Activated T-cell treated with anti-CD3 and anti-CD28 coated beads, Interleukin-2, amount 50 U/mL, for 48 hours (primary cell): ENCODE measurements at places on chromosomes 7 and 10.

- DNase-seq: no peak
Measured at GRCh38 chr10:79007421-79008319, 61.1 kb upstream of the ZMIZ1 start.

DNA sequence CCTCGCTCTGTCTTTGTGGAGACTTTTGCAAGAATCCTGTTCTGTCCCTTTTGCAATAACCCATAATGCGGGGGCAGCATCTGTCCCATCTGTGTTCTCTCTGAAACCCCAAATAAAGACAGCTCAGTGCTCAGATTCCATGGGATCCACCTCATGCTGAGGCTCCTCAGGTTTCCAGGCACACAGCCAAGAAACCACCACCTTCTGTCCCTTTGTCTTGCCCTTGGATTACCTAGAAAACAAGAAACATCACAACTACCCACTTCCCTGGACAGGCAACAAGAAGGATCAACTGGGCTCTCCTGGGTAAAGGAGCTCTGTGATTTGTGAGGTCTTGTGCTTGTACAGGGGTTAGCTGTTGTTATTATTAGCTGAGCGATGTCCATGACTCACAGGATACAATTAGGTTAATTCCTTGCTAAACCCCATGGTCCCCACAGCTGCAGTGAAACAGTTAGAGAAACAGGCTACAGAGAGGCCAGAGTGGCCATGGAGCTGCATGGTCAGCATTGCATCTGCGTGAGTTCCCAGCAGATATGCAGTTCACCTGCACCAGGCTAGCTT is 50.2 kb downstream of the CXCL12 start:
- no peak for DNase-seq

- DNase-seq: no peak
Measured at GRCh38 chr7:159108491-159108890, 36.2 kb downstream of the VIPR2 start.

DNA sequence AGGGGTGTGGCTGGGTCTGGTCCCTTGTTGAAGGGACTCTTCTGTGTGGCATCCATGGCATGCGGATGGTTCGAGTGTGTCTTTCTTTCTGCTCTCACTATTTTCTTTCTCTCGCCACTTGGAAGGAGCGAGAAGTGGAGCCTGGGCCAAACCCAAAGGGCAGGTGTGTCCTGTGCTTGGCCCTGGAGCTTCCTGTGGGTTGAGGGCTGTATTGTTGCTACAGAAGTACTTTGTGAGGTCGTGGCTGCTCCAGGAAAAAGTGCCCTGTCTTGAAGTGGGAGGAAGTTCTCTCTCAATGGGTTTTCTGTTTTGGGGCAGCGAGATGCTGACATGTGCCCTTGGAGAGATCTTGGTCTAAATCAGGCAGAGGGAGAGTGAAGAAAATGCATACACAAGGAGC is 72.0 kb downstream of the DOCK1 start:
- no peak for DNase-seq

GRCh38 chr7:148790131-148790726 is 91.5 kb downstream of the CUL1 start:
- DNase-seq: no peak

GRCh38 chr10:69768386-69768785 is 33.3 kb upstream of the COL13A1 start:
- DNase-seq: no peak

DNA sequence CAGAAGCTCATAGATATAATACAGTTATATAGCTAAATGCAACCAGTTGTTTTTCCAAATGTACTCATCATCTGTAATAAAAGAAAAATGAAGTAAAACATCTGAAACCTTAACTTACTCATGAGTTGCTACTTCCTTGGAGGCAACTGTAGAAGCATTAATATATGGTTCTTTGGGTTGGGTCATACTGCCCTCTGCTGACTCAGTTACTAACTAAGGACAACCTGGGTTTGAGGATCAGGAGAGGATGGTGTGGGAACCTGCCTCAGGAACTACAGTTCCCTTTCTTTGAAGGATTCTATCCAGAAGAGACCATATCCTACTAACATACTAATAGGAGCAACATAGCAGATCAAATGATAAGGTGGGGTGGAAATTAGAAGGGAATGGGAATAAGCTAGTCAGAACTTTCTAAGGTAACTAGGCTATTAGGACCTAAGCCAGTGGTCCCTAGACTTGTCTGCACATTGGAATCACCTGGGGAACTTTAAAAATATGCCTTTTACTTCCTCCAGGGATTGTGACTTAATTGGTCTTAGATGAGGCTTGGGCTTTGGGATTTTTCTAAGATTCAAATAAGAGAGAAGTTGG is 20.7 kb downstream of the COX15 start:
- DNase-seq: no peak

GRCh38 chr10:61869041-61869675 is 32.3 kb upstream of the ARID5B start:
- DNase-seq: no peak

- no peak for DNase-seq
Measured at GRCh38 chr10:91665842-91666241, 33.0 kb upstream of the PPP1R3C start.

DNA sequence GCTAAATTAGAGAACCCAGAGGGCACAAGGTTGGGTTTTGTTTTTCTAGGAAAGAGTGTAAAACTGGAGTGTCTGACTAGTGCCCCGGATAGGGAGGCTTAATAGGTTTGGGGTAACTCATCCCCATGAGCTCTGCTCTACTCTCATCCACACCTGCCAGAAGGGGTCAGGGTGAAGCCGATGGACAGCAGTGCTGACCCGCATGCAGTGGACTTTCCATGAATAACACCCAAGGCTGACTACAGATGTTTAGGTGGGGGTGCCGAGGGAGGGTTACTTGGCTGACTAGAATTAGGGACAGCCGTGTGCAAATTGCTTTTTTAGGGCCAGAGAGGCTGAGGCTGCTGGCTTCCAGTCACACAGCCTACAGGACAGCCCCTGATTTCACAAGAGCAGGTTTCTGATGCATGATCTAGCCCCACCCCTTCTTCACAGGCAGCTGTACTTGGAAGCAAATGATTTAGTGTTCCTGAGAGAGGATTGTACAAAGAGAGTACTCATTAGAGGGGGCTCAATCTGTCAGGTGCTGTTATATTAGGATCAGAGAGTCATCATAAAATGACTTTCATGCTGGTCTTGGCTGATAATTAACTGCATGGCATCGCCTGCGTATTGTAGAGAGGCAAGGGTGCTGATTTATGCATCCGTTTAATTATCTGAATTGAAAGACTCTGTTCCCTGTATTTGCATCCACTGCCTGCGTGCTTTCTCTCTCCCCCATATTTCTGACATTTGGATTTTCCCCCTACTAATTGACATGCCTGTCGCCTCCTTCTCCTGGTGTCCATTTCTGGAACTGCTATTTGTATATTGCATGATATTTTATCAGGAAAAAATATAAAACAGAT is 9.5 kb downstream of the INHBA start:
- DNase-seq: no peak

DNA sequence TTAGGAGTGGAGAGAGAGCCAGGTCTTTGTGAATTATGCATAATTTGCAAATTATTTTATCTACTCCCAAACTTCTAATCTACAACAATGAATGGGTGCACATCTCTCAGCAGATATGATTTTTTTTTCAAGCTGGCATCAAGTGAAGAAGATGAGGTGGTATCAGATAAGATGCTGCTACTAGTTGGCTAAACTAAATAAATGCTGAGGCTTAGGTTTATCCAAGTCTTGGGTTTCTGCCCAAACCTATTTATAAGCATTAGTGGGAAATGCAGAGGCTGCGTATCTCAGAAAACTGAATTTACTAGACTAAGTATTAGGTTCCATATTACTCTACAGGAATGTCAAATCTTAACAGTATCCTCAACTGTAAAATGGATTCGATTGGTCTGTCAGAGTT is 703.0 kb upstream of the CELF2 start:
- DNase-seq: no peak

DNA sequence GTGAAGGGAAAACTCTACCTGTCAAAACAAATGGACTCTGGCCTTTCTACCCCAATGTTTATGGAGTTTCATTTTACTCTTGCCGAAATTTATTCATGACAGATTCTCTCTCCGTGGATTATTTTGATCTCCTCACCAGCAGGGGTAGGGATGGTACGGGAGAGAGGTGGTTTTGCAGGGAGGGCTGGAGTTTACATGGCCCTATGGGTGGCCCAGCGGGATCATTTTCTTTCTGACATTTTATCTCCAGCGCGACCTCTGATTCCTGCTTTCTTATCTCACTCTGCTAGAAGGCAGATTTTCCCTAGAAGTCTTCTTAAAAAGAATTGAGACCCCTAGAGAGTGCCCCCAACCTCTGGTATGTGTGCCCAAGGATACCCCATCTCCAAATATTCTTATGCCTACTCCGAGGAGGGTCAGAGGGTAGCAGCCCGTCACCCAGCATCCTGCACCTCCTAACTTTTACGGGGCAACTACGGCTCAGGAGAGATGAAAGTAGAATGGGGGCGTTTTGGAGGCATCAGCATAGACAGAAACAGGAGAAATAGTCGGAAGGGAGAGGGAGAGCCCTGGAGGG is 10.1 kb upstream of the GATA3 start:
- no peak for DNase-seq

DNA sequence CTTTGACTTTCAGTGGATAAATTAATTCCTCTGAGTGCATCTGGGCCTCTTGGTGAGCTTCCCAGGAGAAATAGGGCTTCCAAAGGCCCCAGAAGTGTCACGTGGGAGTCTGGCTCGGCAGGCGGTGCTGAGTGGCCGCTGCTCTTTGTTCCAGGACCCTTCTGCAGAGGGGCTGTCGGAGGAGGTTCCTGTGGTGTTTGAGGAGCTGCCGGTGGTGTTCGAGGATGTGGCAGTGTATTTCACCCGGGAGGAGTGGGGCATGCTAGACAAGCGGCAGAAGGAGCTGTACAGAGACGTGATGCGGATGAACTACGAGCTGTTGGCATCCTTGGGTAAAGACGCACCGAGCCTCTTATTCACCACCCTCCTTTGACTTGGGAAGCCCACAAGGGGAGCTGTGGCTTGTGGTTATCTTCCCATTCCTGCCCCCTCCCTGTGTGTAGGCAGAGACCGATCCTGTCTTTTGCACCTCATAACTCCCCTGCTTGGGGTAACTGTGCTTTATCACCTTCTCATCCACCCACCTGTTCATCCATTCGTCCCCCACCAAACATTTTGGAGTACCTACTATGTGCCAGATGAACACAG is 11.9 kb downstream of the ZNF862 start:
- DNase-seq: no peak
